ENCODE measurements at places on chromosomes 5 and 9.

- no peak for DNase-seq
These were observed 453.6 kb upstream of the TUSC1 start for GRCh38 chr9:26131886-26132285.

DNA sequence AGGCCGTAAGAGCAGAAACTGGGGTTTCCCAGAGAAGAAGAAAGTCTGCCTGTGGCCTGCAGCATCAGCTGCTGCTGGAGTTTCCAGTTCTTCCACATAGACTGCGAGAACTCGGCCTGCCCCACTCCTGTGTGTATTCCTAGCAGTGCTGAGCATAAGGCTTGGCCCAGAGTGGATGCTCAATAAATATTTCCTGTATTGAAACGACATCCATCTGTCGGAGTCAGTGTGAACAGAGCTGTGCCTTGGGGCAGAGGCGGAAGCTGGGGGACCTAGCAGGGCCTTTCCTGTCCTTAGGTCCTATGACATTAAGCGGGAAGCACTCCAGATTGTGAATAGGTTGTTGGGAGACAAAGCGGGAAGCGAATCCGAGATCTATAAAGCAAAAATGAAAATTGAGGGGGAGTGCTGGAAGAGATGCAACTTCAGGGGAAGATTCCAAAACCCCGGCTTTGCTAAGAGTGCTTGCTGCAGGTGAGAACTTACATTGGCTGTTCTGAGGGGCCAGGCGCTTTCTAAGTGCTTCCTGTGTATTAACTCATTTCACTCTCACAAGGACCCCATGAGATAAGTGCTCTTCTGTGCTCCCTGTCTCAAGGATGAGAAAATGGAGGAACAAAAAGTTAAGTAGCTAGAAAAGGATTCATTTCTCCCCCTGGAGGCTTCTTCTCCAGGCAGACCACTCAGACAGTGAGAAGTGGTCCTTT, 76.1 kb upstream of the CXCL14 start:
- no peak for DNase-seq

GRCh38 chr9:104795082-104795481, 31.2 kb downstream of the NIPSNAP3B start:
- no peak for DNase-seq

GRCh38 chr9:99731950-99732349, 89.7 kb upstream of the NR4A3 start:
- DNase-seq: no peak

DNA sequence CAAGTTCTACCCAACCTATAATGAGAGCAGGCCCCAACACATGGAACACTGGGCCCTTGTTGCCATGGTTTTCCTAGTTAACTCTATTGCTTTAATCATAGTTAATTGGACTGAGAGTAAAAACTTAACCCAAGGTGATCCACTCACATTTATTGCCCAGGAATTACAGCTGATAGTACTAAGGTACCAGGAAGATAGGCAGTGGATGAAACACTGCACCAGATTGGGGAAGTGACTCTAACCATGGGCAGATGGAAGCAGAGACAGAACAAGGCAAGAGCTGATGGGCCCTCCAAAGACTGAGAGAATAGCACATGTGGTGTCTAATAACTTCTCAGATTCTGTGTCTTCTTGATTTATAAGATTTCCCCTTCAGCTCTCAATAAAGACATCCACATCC, 145.7 kb upstream of the TRIM32 start:
- no peak for DNase-seq

GRCh38 chr5:126576974-126577373, 18.0 kb downstream of the ALDH7A1 start:
- no peak for DNase-seq

DNA sequence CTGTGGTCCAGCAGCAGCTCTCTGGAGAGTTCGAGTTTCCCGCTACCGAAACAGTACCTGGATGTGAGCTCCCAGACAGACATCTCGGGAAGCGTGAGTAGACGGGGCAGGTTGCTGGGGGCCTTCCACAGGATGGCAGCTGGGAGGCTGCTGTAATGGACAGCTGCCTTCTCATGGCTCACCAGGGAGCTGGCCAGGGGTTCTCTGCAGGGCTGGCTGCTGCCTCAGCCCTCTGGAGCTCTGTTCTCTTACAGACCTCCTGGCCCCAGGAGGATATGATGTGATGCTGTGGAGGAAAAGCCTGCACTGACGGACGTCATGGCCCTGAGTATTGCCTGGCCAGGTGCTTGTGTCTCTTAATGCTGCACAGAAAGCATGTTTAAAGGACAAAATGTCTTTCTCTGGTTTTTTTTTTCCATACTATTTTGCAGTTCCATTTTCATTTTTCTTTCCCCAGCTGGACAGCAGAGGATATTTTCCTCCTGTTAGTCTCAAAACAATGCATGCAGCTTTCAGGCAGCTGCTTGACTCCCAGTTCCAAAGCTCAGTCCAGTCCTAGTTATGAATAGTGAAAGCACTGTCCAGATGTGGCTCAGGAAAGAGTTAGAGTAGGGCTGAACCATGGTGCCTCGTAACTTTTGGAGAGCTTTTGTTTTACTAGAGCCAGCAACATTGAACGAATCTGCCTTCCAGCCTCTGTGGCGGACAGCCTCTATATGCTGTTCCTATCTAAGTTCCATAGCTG, 77.5 kb upstream of the RARS1 start:
- no peak for DNase-seq

GRCh38 chr5:71533615-71534014, 53.5 kb upstream of the MCCC2 start:
- DNase-seq: peak; percentile 33

GRCh38 chr5:122612901-122613300, 162.0 kb upstream of the SNX2 start:
- no peak for DNase-seq

DNA sequence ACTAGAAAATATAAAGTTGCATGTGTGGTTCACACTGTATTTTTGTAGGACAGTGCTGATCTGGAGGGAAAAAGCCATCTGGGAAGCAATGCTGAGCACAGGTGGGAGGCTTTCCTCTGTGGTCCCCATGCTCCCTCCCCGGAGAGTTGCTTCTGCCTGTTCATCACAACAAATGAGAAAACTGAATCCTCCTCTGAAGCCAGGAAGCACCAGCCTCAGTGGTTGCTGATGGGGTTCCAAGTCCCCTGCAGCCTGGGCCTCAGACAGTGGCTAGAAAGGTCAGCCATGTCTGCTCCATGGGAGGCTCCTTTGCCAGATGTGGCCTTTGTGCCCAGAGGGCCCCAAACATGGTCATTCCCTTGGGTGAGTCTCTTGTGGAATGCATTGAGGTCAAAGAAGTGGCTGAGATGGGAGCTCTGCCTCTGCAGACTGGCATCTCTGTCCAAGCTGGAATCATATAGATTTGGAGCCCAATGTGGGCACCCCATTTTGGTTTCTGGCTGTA, 77.6 kb downstream of the C5orf15 start:
- no peak for DNase-seq

- DNase-seq: no peak
These were observed 143.3 kb downstream of the IRX1 start for GRCh38 chr5:3738919-3739318.

- no peak for DNase-seq
These were observed 12.7 kb downstream of the CNTFR start for GRCh38 chr9:34576597-34577399.

DNA sequence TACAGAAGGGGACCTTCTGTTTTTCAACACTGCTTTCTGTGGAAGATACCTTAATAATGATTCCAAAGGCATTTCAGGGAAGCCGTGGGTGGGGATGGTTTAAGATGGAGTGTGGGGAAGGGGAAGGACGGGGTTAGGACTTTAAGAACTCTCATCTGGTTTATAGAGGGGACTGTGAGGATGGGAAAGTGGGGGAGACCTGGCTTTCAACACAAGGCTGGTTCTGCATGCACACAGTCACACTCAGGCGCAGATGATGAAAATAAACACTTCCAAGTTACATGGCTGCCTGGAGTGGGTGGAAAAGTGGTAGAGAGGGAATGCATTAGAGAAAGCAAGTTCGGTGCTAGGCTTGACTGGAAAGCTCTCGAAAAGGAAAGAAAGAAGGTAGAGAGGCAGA, 4.9 kb downstream of the MSANTD3 start:
- DNase-seq: no peak

DNA sequence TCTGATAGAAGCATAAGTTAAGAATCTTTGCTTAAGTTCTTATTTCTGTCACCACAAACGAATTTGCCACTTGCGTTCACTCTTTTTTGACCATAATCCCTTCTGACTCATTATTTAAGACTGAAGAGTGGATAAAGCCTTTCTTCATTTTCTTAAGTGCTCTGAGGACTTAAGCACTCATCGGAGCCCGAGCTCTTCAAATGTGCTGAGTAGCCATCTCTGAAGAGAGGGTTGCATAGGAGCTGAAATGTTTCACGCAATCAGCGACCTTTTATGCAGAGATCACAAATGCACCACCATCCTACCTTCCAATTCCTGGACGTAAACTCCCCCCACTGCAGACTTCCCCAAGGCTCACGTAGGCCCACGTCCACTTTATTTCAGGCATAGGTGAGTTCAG, 699.2 kb downstream of the IRX1 start:
- DNase-seq: no peak

DNA sequence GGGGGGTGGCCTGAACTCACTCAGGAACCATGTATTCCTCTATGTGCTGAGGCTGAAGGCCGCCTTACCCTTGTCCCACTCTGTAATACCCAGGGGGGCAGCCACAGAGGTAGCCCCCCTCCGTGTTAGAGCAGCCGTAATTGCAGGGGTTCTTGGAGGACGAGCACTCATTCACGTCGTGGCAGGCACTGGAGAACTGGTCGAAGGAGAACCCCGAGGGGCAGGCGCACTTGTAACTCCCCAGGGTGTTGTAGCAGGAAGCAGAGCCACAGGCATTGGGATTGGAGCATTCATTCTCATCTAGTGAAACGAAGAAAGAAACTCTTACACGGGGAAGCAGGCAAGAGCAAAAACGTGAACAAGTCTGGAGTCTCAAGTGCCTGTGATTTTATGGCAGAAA, 179.8 kb downstream of the SLC12A2 start:
- no peak for DNase-seq

GRCh38 chr5:148248894-148249293, 10.6 kb downstream of the MARCOL start:
- no peak for DNase-seq

- DNase-seq: no peak
These were observed 13.3 kb downstream of the MYOZ3 start for GRCh38 chr5:150674341-150674821.

GRCh38 chr5:142342128-142342981, 17.5 kb upstream of the SPRY4 start:
- DNase-seq: no peak

DNA sequence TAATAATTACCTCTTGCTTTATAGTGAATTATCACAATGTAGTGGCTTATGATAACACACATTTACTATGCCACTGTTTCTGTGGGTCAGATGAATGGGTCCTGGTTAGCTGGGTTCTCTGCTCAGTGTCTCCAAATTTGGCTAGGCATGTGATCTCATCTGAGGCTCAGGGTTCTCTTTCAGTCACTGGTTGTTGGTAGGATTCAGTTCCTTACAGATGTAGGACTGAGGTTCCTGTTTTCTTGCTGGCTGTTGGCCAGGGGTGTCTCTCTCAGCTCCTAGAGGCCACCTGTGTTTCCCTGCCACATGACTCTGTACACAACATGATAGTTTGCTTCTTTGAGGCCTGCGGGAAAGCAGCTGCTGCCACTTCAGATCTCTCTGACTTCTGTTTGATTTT, 7.1 kb downstream of the NFX1 start:
- no peak for DNase-seq

DNA sequence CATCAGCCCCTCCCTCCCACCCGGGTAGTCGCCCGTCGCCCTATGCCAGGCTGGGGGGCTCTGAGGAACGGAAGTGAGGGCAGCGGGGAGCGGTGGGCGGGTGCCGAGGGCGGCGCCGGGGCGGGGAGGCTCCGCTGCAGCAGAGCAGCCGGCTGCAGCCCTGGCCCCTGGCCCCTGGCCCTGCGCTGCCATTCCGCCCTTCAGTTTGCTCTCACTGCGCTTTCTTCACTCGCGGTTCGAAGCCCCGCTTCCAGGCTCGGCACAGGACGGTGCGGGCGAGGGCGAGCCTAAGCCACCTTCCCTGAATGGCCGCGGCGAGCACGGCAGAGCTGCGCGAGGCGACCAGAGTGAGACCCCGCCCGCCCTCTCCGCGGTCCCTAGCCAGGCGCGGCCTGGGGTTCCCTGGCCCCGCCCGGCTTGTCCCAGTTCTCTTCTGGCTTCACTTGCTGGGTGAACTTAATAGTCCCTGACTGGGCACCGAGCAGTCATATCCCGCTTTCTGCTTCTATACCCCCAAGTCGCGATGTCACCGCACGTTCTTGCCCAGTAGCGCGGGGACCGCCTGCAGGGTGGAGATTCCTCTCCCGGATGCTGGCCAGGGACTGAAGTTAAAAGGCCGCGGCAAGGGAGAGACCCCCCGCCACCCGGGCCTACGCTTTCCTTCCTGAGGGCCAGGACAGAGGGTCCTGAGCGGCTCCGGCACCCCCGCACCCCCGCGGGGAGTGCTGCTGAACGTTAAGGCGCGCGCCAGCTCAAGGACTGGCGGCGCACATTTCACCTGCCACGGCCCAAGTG, 623 bp upstream of the TRIM36 start:
- no peak for DNase-seq

DNA sequence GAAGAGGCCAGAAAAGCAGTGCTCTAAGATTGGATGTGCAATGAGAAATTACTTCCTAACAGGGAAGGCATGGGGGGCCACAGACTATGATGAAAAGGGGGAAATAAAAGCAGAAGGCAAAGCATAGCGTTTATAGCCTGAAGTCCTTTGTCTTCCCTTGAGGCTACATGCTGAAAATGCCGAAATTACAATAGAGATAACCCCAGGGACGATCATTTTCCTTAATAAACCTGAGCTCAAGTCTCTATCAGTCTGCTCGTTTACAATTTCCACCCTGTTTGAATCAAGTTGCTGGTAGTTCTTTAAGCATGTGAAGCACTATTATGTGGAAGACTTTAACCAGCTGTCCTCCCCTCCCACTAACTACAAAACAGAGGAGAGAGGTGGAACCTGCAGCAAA, 60.4 kb downstream of the FREM1 start:
- DNase-seq: no peak

DNA sequence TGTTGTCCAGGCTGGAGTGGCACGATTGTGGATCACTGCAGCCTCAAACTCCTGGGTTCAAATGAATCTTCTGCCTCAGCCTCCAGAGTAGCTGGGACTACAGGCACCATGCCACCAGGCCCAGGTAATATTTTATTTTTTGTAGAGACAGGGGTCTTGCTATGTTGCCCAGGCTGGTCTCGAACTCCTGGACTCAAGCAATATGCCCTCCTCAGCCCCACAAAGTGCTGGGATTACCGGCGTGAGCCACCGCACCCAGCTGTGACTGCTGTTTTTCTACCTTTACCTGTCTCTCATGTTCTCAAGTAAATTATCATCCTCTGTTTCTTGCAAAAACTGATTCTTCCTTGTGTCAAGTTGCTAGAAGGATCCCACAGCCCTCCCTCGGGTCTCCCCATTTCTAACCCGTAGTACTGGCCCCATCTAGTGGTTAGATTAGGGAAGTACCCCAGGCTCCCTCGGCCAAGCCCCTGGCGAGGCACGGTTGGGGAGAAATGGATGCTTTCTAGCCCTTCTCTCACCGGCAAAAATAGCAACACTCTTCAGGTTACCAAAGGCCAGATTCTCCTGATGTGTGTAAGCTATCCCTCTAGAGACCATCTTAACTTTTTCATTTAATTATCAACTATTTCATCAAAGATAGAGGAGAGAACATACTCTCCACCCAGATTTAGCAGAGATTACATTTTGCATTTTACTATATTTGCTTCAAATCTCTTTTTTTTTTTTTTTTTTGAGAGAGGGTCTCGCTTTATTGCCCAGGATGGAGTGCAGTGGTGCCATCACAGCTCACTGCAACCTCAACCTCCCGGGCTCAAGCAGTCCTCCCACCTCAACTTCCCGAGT, 19.2 kb upstream of the TOR1B start:
- DNase-seq: peak; percentile 75
